ENCODE measurements at places on chromosomes 13 and 19.

DNA sequence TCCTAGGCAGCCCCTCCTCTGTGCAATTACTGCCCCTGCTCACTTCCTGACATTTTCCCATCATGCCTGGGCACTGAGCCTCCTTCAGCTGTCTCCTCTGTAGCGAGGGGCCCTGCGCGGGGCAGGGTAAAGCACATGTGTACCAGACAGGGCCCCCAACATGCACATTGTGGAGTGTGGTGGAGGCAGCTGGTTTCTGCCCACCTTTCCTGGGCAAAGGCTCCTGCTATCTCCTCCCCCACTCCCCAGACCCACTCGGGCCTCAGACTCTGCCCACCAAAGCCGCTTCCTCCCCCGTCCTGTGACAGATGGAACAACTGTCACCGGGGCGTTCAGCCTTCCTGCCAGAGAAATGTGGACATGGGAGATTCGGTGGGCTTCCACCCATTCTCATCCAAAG lies 2.9 kb upstream of the KPTN start:
- DNase-seq, result no peak

- DNase-seq, result no peak
These were observed 117.6 kb upstream of the MRI1 start for GRCh38 chr19:13646758-13647157.

- no peak for DNase-seq
These were observed 14.3 kb downstream of the CD177 start for GRCh38 chr19:43367822-43368221.

DNA sequence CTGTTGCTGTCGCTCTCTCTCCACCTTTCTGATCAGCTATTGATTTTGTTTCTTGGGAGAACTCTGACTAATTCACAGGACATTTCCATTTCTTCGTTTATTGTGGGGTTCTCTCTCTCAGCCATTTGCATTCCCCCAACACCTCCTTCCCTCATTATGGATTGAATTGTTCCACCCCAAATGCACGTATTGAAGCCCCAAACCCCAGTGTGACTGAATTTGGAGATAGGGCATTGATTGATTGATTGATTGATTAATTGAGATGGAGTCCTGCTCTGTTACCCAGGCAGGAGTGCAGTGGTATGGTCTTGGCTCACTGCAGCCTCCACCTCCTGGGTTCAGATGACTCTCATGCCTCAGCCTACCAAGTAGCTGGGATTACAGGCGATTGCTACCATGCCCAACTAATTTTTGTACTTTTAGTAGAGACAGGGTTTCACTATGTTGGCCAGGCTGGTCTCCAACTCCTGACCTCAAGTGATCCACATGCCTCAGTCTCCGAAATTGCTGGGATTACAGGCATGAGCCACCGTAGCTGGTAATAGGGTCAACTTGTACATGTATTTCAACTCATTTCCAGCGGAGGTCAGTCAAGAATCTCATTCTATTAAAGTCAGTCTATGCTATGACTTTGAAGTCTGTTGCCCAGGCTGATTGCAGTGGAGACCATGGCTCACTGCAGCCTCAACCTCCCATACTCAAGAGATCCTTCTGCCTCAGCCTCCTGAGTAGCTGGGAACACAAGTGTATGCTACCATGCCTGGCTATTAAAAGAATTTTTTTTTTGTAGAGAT lies 13.6 kb downstream of the NFILZ start:
- DNase-seq, result no peak

GRCh38 chr13:40566811-40567210 lies 99.6 kb downstream of the FOXO1 start:
- no peak for DNase-seq

DNA sequence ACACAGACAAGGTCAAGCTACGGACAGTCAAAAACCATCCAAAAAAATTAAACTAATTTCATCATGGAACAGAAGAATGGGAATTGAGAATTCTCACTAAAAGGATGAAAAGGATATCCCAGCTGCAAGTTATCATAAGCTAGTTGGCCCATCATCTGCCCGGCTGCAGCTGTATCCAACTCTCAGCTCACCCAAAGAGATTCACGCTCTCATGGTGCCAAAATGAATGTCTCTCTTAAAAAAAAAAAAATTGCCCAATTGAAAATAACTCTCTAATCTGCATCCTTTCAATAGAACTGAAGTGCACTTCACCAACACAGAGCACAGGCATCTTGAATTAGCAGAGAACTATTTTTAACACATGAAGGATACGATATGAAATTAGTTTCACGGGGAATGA lies 20.0 kb downstream of the ENOX1 start:
- DNase-seq, result no peak

- no peak for DNase-seq
These were observed 26.3 kb downstream of the SAE1 start for GRCh38 chr19:47156861-47157430.

DNA sequence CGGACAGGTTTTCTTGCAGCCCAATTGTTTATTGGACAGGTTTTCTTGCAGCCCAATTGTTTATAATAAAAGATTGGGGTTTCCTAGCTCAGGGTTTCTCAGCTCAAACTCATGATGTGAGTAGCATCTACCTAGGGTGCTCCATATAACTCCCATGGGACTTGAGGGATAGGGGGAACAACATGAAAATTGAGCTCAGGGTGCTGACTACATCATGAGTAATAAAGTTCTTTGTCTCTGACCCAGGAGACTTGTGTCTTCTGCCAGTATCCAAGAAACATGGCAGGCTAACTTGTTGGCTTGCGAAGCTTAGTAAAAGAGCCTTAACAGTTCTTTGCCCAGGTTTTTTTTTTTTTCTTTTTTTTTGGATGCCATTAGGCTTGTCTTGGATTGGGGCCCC lies 59.2 kb upstream of the MYCBP2 start:
- DNase-seq, result no peak

- peak; percentile 78 for DNase-seq
These were observed 767 bp upstream of the GADD45B start for GRCh38 chr19:2475018-2475701.

- DNase-seq, result no peak
These were observed 795.9 kb upstream of the PCDH9 start for GRCh38 chr13:68026077-68026476.

GRCh38 chr19:37817180-37817981 lies 38.0 kb upstream of the ZNF573 start:
- peak; percentile 78 for DNase-seq

DNA sequence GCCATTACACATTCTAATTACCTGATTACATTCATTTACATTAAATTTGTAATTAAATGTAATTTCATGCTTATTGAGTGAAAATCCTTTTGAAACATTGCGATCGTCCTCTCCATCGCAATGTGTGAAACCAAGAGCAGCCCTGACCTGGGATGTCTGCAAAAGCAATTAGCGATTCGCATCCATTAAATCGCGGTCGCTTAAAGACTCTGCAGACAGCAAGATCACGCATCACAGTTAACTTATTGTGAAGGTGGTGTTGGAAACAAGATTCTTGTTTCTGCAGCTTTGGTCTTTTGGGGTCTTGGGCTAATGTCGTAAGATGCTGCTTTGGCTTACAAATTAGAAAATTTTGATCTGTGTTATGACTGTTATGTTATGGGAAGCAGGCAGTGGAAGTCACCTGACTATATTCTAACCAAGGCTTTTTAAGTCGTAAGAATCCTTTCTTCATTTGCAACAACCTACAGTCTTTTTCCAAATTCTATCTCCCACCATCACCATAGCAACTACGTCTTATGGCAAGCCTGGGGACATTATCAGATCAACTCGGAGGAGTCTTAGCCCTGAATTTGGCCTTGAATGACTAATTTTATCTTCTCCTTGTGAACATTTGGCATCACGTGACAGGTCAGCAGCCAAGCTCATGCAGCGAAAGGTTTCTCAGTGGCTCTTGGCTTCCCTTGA lies 142.8 kb upstream of the SOX1 start:
- peak; percentile 9 for DNase-seq

GRCh38 chr13:31433746-31434145 lies 234.0 kb downstream of the B3GLCT start:
- DNase-seq, result no peak
